ENCODE measurements at places on chromosomes 6 and 20.

GRCh38 chr6:167588920-167589614 lies 237.6 kb upstream of the AFDN start:
- DNase-seq: no peak

DNA sequence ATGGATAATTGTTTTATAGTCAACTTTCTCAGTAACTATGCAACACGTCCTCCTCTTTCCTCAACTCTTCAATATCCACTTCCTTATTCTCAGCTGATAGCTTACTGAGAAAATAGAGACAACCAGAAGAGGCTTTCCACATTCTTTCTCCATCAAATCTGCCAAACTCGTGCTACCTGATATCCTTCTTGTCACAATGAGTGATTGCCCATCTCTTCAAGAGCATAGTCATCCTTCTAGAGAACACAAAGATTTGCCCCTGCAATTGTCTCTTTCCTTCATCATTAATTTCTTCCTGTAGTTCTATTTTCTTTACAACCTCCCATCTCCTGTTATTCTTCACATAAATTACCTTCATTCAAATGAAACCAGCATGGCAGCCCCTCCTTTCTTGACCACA lies 75.9 kb upstream of the RGS17 start:
- DNase-seq: no peak

GRCh38 chr6:141488488-141488887 lies 644.2 kb upstream of the GJE1 start:
- no peak for DNase-seq

- DNase-seq: no peak
Measured at GRCh38 chr6:1636272-1636825, 26.6 kb downstream of the FOXC1 start.

GRCh38 chr6:37667050-37667814 lies 30.5 kb downstream of the MDGA1 start:
- no peak for DNase-seq

- DNase-seq: no peak
Measured at GRCh38 chr6:26441977-26442376, 1.7 kb downstream of the BTN3A3 start.

GRCh38 chr6:27334141-27334540 lies 22.1 kb upstream of the POM121L2 start:
- no peak for DNase-seq

- no peak for DNase-seq
Measured at GRCh38 chr20:16864963-16865362, 116.8 kb downstream of the OTOR start.

- DNase-seq: no peak
Measured at GRCh38 chr6:1704711-1705110, 95.0 kb downstream of the FOXC1 start.

GRCh38 chr6:22062807-22063408 lies 233.9 kb downstream of the PRL start:
- peak; percentile 68 for DNase-seq

DNA sequence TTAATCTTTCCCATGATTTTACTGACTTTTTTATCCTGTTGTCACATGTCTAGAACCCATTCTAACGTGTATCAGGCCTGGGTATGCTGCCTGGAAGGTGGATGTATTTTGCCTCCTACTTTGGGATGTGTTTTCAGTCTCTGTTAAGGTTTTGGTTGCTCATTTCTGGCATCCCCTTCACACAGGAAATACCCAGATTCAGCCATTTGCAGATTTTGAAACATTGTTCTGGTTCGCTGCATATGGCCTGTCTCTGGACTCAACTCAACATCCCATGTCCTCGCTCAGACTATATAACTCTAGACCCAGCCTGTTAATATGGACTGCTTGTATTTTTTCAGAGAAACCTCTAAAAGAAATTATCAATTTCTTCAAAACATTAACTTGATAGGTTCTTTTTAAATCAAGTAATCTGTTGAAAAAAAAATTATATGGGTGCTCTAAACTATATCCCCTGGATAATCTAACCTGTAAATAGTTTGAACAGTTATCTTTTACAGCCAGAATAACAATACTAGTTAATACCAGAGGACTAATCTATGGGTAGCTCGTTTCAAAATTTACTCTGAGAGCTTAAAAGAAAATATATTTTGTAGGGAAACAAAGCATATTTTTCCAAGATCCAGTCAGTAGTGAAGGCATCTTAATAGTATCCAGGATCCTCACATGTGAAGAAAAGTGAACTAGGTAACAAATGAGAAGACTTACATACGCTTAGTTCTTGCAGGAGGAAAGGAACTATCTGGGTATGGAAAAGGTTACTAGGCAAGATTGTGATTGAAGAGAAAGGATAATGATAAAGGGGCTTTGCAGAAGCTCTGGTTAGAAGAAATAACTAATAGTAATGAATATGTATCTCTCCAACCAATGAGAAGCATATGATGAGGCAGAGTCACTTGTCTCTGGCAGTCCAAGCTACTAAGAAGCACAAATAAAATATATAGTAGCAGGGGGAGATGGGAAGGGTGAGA lies 23.4 kb upstream of the HLA-DQB1 start:
- no peak for DNase-seq

DNA sequence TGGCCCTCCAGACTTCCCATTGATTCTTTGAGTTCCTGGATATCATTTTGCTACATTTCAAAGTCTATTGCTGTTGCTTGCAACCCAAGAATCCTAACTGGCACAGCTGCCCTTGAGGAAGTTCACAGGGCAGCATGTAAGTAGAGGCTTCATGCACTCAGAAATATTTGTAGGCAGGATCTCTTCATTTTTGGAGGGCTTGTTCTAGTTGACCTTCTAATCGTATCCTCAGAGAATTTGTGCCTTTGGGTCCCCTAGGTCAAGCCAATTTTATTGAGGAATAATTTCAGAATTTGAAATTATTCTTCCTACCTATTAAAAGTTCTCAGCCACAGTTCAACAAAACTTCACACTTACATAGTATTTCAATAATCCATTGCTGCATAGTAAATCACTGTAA lies 5.6 kb upstream of the NCOA3 start:
- DNase-seq: no peak

- DNase-seq: no peak
Measured at GRCh38 chr6:81450180-81450579, 302.3 kb downstream of the TENT5A start.

- DNase-seq: no peak
Measured at GRCh38 chr20:46062621-46063020, 27.1 kb downstream of the NCOA5 start.

DNA sequence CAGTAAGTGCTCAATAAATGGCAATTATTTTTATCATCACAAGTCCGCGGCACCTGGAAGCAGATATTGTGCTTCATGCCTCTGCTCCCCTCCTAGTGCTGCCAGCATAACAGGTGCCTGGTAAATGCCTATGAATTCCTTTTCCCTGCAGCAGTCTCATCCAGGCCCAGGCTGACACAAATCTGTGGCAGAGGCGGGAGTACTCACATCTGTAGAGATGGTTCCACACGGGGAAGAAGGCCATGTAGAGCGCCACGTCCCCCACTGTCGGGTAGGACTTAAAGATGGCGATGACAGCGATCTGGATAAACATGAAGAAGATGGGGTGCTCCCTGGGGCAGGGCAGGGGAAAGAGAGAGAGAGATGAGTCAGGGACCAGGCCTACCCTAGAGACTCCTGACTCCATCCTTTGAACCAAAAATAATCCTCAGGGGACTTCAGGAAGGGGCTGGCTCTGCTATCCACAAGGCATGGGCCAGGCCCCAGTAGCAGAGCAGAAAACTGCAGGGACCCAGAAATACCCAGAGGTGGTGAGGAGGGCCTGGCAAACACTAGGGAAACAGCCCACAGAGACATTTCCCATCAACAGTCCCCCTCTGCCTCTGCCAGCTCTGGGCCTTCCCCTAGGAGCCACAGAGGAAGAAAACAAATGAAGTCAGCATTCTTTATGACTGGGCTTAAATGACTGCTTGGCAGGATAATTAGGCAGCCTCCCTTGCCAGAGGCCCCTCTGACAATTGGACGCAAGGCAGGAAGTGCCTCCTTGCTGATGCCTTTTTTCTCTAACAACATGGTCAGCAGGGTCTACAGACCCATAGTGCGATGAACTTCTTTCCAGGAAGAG lies 23.0 kb downstream of the MAP1LC3A start:
- no peak for DNase-seq

DNA sequence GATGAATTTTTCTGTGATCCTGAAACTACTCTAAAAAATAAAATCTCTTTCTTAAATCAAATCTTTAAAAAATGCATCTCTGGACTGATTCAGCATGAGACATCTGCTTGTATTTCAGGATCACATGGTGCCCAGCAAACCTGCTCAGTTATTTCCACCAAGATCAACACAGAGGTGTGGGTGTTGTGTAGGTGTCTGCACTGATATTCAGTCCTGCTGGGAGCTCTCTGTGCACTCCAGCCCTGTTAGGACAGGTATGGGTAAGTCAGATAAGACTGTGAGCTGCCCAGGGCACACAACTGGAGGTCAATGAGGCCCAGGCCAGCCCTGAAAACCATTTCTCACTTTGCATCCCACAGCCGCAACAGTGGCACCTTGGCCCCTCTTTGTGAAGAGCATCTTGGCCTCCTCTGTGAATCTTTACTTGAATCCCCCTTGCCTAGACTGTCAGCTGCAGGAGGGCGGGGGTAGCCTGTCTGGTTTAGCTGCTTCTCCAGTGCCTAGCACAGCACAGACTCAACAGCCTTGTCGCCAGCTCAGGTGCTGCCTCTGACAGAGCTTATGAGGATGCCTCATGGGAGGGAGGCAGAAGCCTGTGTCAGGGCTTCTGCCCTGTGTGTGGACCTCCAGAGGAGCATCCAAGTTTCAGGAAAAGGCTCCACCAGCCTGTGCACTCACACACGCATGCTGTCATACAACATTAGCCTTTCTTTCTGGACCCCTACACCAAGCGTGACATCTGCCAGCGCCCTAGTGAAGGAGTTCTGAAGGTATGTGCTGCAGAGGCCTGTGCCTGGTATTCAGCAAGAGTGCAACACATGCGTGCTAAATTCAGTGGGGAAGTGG lies 187.6 kb upstream of the CST7 start:
- DNase-seq: no peak

DNA sequence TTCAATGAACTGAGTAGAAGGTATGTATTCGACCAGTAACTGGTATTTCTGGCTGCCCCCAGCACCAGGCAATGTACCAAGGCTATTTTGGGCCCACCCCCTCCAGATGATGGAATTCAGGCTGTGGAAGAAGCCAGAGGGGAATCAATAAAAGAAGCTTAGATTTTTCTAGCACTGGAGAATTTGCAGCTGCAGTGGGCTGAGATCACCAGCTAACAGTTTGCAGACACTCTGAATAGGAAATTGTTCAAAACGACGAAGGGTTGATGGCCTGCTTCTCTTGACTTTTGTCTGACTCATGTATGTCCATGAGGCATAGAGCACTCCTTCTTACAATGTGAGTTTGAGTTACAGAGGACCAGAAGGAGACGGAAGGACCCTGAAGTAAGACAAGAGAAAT lies 32.4 kb upstream of the FBXO9 start:
- DNase-seq: no peak

- DNase-seq: no peak
Measured at GRCh38 chr6:146741609-146742008, 142.8 kb downstream of the ADGB start.

- DNase-seq: no peak
Measured at GRCh38 chr6:36149476-36149875, 19.2 kb downstream of the MAPK13 start.

GRCh38 chr6:16140607-16141006 lies 11.7 kb downstream of the MYLIP start:
- DNase-seq: no peak

DNA sequence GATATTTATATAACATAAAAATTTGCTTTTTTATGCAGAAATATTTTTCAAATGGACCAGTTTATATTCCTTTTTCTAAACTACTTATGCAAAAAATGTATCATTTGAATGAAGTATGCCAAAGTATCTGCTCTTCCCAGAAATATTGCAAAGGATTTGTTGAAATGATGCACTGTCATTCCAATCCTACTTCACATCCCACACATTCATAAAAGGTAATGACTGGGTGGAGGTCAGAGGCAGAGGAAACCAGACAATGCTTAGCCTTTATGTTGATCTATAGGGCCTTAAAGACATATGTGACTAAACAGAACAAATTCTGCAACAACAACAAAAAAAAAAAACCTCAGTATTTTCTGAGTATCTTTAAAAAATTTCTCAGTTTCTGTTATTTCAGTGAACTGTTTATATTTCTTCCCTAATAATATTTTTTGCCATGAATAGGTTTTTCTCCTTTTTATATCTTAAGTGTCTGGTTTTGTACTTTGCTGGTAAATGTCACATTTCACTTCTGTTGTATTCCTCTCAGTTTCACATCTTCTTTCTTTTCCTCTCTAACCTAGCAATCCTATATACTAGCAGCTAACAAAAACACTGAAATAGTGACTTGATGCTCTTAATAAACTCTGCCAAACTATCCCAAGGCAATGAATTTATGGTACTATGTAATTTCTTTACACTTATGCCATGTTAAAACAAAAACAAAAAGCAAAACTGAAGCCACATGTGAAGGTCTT lies 374.1 kb downstream of the BCKDHB start:
- DNase-seq: no peak

GRCh38 chr6:81774542-81774941 lies 22.1 kb upstream of the TENT5A start:
- no peak for DNase-seq

- no peak for DNase-seq
Measured at GRCh38 chr6:73642530-73642929, 11.3 kb downstream of the SLC17A5 start.

GRCh38 chr6:35007016-35007415 lies 118.0 kb downstream of the ANKS1A start:
- DNase-seq: no peak

DNA sequence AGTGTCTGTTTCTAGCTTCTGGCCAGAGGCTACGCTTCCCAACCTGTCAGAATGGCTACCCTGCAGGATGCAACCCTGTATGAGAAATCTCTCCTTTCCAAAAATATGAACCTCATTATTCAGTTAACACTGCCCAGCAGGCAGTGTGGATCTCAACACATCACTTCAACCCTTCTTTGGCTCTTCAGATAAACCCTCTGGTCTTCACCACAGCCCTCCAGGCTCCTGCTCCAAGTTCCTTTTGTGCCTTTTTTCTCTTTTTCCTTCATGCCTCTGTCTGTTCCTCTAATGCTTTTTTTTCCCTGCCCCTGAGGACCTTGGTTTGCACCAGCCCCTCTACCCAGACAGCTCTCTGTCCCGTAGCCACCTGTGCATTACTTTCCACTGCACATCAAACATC lies 207.4 kb downstream of the MYLK4 start:
- DNase-seq: no peak
